Activated CD8-positive, alpha-beta memory T cell treated with anti-CD3 and anti-CD28 coated beads for 1 hour (primary cell): ENCODE measurements at places on chromosomes 3 and 15.

DNA sequence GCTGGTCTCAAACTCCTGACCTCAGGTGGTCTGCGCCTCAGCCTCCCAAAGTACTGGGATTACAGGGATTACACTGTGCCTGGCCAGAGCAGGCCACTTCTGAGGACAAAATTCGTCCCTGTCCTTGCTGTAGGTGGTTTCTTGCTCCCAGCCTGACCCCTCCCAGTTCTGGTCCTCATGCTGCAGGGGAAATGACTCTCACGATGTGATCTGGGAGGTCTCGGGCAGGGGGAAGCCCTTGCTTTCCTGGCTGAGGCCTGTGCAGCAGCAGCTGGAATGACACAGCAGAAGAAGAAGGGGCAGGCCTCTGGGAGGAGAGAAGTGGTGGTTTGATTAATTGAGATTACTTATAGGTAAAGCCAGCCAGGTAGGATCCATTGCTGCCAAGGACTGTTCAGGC is 39.3 kb downstream of the MEGF11 start:
- no peak for DNase-seq

DNA sequence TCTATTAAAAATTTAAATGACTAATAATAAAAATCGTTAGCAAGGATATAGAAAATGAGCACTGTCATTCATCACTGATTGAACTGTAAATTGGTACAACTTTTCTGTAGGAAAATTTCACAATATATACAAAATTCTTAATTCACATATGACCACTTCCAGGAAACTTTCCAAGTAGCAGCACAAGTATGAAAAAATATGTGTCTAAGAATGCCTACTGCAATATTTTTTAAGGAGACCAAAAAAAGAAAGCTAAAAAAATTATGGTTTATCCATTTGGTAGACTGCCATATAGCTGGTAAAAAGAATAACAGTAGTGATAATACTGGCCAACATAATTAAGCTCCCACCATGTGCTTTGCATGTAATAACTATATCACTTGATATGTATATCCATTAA is 59.2 kb downstream of the KLHL6 start:
- no peak for DNase-seq

DNA sequence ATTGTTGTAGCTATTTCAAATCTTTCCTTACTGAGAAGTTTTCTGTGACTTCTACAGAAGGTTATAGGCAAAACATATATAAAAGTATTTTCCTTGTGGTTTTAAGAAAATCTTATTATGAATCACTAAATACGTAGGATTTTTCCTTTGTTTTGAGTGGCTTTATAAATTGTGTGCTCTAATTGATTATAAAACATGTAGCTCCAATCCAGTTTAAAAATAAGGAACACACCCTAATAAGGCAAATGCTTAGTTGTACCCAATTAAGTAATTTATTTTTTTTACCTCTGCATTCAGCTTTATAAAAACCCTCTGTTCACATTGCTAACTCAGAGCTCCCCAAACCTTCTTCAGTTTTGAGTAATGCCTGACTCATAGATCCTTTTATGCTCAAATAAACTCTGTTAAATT is 408.0 kb downstream of the NAALADL2 start:
- DNase-seq = no peak

DNA sequence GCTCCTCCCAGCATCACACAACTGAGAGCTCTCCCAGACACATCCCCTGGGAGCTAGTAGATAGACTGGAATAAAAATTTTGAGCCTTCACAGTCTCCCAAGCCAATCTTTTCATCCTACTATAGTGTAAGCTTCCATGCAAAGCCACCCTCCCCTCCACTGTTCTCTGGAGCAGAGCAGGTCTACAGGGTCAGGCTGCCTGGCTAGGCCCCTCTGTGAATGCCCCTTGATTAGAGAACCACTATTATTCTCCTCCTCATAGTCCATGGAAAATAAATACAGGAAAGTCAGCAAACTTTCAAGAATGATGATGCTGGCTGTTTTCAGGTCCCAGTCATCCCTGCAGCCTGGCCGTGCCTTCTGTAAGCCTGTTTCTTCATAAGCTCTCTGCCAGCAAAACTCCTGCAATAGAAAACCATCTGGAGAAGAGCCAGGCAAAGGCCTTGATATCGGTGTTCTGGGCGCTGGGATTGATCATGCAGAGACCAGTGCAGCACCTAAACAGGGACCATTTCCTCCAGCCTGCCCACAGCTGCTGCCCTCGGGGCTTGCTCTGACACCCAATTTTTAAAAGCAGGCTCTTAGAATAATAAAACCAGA is 51.7 kb downstream of the CRYGS start:
- no peak for DNase-seq

- no peak for DNase-seq
These were observed 116.7 kb upstream of the LINGO1 start for GRCh38 chr15:77749236-77749997.

- no peak for DNase-seq
These were observed 33.3 kb upstream of the RPN1 start for GRCh38 chr3:128683957-128684356.

DNA sequence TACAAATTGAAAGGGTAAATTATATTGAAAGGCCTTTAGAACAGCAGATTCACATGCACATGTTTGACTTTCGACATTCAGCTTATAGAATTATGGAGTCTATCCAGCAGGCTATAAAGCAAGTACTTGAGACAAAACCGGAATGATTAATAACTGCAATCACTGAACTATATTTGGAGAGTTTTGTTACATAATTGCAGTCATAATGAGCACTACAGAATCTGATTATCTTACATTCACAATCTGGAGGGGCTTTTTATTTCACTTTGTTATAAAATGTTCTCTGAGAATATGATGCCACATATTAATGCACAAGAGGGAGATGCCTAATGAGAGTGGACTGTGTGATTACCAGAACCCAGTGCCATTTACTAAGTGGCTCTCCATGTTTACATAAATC is 64.3 kb downstream of the NSUN3 start:
- DNase-seq = no peak

- DNase-seq = no peak
These were observed 607.4 kb downstream of the FHIT start for GRCh38 chr3:60643831-60644230.

DNA sequence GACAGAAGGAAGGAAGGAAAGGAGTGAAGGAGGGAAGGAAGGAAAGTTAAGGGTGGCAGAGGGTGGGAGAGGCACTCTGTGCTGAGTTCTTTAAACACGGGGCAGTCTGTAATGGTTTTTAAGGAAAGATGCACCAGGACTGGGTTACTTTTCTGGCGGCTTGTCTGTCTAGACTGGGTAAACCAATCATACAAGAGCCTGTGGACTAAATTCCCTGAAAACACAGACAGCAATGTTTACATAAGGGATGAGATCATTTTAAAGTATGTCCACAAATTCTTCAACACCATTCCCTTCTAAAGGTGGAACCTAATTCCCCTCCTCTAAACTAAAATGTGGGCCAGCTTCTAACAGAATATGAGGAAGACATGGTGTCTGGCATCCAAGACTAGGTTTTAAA is 235.5 kb upstream of the IGF1R start:
- no peak for DNase-seq

GRCh38 chr15:50837256-50837770 is 71.2 kb upstream of the AP4E1 start:
- DNase-seq = no peak

DNA sequence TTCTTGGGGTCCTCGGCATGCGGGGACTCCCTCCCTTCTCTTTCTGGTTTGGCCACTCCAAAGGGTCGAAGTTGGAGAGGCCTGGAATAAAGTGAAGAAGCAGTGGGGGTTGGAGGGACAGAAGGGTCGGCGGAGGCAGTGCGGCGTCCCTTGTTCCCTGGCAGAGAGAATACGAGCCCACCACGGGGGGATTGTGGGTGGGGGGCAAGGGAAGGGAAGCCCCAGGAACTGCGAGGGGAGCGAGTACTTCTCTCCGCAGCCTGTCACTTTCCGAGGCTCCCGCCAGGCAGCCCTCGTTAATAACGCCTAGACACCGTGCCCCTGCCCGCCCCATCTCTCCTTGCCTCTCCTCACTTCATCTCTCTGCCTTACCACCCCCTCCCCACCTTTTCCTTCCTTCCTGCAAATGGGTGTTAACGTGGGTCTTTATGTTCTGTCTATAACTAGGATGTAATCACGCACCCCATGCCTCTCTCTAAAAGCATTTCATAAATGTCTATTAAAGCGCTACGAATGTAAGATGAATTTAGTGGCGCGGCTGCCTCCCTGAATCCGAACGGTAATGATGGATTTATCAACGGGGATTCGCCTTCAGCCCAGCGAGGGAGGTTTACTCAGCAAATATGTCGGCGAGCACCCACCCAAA is 13.7 kb downstream of the NR2F2 start:
- no peak for DNase-seq

DNA sequence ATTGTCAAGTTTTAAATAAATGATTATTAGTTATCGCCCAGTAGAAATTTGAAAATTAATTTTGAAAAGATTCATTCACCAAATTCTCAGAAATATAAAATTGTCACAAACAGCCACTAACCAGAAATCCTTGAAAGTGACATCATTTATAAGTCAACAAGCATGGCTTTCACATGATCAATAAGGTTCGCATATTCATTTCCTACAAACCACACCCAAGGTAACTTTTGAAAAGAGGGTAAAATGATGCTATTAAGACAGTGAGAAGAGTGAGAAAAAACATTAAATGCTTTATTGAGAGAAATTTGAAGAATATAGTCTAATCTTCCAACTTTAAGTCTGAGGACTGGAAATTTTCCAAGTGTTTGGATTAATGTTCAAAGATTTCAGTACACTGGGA is 263.6 kb upstream of the ALCAM start:
- DNase-seq = no peak

DNA sequence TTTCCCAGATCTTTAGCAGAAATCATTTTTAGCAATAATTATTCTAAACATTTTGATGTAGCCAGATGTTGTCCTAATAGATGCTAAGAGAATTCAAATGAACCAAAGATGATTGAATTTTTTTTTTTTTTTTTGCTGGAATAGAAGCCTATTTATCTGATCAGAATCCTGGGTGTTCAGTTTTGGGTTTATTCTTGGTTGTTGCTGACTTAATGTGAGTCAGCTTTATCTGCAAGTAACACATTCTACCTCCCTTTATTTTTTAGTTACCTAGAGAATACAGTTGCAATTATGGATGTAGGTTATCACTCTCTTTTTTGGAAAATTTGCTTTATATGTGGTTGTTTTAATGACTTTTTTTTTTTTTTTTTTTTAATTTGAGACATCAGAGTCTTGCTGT is 6.4 kb downstream of the CEP97 start:
- DNase-seq = no peak

DNA sequence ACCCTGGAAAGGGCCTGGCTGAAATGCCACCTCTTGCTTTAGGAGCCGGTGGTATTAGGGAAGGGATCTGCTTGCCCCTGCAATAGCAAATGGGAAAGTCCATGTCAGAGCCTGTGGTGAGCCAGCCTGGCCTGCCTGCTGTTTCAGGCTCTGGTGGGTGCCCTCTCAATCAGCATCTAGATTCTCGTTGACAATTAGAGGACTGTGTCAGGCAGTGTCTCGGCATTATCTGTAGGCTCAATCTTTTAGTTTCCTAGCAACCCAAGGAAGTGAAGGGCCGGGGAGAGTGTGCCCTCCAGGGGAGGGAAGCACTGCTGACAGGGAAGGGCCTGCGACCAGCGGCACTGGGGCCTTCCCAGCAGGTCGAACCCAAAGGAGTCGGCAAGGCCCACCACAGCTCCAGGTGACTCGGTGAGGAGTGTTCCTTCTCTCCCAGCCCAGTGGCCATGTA is 42.1 kb downstream of the TLE3 start:
- no peak for DNase-seq

GRCh38 chr3:31832551-31832950 is 148.5 kb downstream of the OSBPL10 start:
- DNase-seq = no peak
